ENCODE measurements at places on chromosomes 12 and 14.

DNA sequence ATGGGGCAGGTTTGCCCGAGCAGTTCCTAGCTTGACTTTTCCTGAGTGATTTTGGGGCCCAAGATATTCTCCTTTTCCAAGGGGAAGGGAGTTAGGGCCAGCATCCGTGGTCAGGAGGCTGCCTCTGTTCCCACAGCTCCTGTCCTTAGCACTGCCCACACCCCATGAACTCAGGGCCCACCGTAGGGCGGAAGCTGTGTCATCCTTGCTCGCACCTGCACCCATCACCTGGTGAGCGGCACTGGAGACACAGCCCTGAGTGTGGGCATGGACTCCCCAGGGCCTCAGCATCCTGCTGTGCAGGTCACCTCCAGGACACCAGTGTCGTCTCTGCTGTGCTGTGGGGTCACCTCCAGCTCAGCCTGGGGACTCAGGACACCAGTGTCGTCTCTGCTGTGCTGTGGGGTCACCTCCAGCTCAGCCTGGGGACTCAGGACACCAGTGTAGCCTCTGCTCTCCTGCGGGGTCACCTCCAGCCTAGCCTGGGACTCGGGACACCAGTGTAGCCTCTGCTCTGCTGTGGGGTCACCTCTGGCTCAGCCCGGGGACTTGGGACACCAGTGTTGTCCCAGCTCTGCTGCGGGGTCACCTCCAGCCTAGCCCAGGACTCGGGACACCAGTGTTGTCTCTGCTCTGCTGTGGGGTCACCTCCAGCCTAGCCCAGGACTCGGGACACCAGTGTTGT is 322.9 kb downstream of the ADGRD1 start:
- no peak for DNase-seq

- no peak for DNase-seq
These were observed 6.0 kb downstream of the OR10P1 start for GRCh38 chr12:55642669-55643068.

DNA sequence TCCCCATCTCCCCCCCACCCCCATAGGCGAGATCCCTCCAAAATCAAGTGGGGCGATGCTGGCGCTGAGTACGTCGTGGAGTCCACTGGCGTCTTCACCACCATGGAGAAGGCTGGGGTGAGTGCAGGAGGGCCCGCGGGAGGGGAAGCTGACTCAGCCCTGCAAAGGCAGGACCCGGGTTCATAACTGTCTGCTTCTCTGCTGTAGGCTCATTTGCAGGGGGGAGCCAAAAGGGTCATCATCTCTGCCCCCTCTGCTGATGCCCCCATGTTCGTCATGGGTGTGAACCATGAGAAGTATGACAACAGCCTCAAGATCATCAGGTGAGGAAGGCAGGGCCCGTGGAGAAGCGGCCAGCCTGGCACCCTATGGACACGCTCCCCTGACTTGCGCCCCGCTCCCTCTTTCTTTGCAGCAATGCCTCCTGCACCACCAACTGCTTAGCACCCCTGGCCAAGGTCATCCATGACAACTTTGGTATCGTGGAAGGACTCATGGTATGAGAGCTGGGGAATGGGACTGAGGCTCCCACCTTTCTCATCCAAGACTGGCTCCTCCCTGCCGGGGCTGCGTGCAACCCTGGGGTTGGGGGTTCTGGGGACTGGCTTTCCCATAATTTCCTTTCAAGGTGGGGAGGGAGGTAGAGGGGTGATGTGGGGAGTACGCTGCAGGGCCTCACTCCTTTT is 2.7 kb downstream of the GAPDH start:
- no peak for DNase-seq

- DNase-seq, result no peak
These were observed 67.6 kb downstream of the GTF2A1 start for GRCh38 chr14:81153187-81153586.

- DNase-seq, result no peak
These were observed 70.0 kb upstream of the CPM start for GRCh38 chr12:69002969-69003368.

DNA sequence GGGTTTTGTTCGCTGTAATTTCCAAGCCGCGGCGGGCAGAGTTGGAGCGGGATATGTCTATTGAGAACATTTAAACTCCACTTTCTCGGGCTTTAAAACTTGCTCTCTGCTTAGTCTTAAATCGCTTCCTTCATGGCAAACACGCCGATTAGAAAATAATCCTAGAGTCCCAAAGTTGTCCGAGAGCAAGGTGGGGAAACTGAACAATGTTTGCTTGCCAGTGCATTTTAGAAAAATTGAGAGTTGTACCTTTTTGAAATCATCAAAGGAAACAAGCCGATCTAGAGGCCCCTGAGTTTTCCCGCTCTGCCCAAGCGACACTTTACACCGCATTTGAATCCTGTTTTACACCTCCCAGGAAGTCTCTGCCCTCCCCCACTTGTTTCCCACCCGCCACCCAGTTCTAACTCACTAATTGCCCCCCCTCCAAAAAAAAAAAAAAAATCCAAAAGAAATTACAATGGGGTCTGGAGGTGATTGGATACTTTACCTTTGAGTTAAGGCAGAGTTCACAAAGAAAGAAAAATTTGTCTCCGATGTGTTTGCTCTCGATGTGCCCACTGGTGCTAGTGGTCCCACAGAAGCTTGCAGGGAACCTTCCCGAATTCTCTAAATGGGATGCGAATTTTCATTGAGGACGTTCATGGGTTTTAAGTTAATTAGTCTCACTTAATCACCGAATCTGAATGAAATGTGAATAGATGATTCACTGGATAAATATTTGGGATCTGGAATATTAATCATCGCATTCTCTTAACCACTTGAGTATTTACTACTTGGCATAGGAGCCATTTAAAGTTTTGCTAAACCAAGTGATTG is 2.3 kb downstream of the HMGA2 start:
- DNase-seq, result no peak

DNA sequence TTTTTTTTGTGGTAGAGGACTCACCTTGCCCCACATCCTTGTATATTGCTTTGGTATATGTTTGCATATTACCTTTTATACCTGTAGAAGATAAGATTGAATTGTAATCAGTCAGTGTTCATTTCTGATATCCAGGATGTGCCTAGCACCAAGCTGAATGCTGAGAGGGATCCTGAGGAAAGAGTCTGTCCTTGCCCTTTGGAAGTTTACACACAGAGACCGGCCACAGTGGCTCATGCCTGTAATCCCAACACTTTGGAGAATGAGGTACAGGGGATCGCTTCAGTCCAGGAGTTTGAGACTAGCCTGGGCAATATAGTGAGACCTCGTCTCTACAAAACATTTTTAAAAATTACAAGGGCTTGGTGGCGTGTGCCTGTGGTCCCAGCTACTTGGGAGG is 8.4 kb downstream of the ACVR1B start:
- DNase-seq, result no peak

DNA sequence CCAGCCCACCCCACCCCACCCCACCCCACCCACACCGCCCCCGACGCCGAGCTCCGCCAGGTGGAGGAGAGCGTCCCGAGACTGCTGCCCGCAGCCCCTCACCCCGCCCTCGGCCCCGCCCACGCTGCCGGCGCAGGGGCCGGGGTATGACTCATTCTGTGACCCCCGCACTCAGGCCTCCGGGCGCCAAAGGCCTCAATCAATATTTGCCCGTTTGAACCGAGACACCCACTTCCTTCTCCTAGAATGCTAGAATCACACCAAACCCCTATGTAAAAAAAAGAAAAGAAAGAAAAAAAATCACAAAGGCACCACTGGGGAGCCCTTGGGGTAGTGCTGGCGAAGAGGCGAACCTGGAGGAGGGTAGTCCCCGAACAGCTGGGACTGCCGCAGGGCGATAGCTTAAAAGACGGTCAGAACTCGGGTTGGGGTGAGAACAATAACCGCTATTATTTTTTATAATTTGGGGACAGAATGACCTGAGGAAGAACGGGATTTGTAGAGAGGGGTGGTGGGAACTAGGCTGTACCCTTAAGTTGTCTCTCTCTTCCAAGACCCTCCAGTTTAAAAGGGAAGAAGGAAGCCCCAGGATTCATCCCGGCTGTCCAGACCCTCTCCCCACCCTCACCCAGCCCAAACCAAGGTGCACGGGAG is 894 bp downstream of the KRT8 start:
- no peak for DNase-seq

DNA sequence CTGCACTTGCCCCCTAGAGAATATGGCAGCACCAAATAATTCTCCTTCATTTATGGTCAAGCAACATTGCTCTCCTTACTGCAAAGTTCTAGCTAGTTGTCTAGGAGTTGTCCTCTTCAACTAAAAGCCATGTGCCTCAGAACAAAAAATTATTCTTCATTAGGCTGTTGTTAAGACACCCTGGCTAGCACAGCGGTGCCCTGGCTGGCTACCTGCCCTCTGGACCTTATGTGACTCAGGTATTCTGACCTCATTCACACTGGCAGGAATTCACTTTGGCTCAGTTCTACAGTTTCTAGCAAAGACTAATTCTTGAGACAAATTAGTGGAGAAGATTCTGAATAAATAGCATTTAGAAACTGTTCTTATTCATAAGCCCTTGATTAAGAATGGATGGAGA is 224.4 kb upstream of the KRR1 start:
- DNase-seq, result no peak

GRCh38 chr14:101738703-101739320 is 22.7 kb upstream of the PPP2R5C start:
- DNase-seq, result no peak

- peak; percentile 74 for DNase-seq
These were observed 576 bp downstream of the ERP29 start for GRCh38 chr12:112013601-112014402.

GRCh38 chr12:21912318-21912717 is 28.9 kb downstream of the ABCC9 start:
- DNase-seq, result no peak

DNA sequence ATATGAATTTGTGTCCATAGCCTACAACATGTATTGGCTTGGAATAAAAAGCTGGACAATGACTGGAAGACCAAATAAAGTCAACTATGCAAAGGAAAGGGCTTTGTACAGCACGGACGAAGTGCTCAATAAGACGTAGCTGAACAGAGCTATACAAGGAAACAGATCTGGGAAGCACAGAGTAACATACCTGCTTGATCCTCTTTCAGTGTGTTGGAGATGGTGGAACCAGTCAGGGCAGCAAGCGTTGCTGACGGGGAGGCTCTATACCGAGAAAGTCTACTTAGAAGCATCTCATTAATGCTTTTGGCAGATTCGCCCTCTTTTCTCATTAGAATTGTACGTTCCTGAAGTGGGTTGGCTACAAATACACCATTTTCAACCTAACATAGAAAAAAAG is 99.3 kb downstream of the HECTD4 start:
- DNase-seq, result no peak

- DNase-seq, result no peak
These were observed 35.7 kb downstream of the RAB21 start for GRCh38 chr12:71790331-71790730.

DNA sequence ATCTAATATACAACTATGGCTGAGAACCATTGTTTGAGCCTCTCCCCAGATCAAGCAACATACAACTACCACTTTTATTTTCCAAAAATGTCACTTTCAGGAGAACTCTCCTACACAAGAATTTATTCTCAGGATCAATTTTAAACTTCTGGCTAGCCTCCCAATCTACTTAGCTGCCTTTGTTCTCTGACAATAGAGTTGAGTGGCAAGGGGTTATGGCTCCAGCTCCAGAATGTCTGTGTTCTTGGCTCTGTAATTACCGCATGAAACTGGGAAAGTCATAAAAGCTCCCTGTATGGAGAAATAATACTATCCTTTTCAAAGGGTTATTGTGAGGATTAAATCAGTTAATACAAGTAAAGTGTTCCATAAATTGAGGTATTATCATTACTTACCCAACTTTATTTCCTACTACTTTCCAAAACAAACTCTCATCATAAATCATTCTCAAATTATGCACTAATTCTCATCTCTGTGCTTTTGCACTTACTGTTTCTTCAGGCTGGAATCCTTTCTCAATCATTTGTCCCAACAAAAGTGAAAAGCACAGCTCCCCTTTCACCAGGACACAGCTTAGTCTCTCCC is 121.9 kb downstream of the GARIN6 start:
- no peak for DNase-seq

- no peak for DNase-seq
These were observed 109.6 kb downstream of the DYRK2 start for GRCh38 chr12:67758119-67758518.

DNA sequence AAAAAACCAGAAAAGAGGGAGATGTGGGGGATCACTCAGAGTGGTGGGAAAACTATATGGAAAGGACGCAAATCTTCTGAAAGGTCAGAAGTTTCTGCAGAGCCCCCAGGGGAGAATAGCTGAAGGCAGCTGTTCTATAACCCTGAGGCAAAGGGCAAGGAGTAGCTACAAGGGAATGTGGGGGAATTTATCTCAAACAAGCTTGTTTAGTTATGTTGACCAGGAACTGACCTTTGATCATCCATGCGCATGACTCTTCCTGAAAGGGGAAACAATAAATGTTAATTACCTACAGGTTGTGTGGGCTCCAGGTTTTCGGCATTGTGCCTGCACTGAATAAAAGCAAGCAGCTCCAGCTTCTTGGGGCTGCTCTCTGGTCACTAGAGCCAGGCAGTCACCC is 968.5 kb downstream of the AACS start:
- DNase-seq, result no peak
